Hippocampal formation (tissue), 2 donors: ENCODE measurements at places on chromosomes 6 and 20.

DNA sequence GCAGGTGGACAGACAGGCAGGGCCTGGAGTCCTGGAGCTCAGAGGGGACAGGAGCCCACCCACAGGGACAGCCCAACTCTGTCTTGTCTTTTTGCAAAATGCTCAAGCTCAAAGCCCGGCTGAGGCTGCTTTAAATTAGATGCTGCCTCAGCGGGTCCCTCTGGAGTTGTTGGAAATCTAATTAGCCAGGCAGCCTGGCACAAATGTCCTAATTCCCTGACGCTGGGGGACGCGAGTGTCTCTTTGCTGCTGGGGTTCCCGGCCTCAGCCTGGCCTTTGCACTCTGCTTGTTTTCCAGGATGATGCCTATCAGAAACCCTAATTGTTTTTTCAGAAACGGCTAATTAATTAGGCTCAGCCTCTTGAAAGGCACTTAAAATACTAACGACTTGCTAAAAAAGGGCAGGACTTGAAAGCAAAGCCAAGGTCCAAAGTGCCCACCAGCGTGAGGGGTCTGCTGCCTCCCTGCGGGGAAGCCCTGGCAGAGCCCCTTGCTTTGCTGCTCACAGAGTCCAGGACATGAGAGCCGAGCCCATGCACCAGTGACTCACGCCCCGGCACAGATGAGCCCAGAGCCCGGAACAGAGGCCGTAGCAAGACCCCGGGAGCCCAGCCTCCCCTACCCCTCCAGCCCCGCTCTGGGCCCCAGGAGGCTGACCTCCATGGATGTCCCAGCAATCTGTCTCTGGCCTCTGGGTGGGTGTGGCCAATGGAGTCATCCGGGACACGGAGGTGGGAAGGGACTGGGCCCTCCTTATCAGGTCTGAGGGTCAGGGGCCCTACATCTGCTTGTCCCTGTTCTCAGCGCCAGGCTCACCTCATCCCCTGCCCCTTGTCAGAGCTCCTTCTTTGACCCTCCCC, 46.0 kb upstream of the BHLHE23 start:
- no peak for DNase-seq

- no peak for DNase-seq
Observed at GRCh38 chr6:95649451-95649850, 72.1 kb downstream of the MANEA start.

GRCh38 chr6:33778444-33779121, 10.3 kb downstream of the LEMD2 start:
- no peak for DNase-seq

DNA sequence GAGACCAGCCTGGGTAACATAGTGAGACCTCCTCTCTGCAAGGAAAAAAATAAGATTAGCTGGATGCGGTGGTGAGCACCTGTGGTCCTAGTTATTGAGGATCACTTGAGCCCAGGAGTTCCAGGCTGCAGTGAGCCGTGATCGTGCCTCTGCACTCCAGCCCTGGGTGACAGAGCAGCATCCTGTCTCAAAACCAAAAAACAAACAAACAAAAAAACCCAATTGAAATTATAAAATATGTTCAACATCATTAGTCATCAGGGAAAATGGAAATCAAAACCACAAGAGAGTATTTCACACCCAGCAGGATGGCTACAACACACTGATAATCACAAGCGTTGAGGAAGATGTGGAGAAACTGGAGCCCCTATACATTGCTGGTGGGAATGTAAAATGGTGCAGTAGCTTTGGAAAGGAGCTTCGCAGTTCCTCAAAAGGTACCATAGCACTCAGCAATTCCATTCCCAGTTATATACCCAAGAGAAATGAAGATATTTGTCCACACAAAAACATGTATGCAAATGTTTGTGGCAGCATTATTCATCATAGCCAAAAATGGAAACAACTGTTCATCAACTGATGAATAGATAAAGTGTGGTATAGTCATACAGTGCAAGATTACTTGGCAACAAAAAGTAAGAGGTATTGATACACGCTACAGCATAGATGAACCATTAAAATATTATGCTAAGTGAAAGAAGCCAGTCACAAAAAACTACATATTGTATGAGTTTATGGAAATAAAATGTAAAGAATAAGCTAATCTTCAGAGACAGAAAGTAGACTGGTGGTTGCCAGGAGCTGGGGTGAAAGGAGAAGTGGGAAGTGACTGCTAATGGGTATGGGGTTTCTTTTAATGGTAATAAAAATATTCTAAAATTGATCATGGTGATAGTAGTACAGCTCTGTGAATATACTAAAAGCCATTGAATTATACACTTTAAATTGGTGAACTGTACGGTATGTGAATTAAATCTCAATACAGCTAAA, 38.7 kb upstream of the RIPOR2 start:
- no peak for DNase-seq

- no peak for DNase-seq
Observed at GRCh38 chr20:37775200-37775599, 81.4 kb downstream of the CTNNBL1 start.

GRCh38 chr6:52303178-52303577, 18.6 kb upstream of the MCM3 start:
- DNase-seq: no peak

GRCh38 chr6:71454056-71454455, 165.4 kb downstream of the OGFRL1 start:
- DNase-seq: no peak

DNA sequence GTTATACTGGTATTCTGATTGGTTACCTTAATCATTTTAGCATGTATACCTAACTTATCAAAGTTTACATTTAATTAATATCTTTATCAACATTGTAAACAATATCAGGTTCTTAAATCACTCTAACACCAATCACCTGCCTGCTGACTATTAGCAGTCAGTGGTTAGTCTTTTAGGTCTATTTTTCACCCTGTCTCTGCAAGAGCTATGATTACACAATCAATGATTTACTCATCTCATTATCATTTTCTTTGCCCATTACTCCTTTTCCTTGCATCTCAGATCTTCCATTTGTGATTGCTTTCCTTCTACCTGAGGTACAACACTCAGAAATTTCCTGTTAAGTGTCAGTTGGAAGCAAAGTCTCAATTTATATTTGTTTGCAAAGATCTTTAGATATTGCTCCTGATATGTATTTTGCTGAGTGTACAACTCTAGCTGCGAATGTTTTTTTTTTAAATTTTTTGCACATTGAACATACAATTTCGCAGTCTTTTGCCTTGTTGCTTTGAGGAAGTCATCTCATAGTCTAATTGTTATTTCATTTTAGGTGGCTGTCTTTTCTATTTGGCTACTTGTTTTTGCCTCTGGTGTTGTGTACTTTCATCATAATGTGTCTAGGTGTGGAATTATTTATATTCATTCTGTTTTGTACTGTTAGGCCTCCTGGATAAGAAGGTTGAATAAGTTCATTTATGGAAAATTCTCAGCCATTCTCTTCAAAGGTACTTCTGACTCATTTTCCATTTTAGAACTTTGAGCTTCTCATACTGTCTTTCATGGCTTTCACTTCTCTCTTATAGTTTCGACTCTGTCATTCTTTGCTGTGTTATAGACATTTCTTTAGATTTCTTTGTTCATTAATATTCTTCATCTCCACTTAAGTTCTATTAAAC, 104.9 kb upstream of the CEP162 start:
- DNase-seq: no peak

GRCh38 chr20:33915726-33916331, 77.9 kb upstream of the RALY start:
- DNase-seq: no peak
